NCI-H1930 (cell line): ENCODE measurements at places on chromosomes 7 and 10.

DNA sequence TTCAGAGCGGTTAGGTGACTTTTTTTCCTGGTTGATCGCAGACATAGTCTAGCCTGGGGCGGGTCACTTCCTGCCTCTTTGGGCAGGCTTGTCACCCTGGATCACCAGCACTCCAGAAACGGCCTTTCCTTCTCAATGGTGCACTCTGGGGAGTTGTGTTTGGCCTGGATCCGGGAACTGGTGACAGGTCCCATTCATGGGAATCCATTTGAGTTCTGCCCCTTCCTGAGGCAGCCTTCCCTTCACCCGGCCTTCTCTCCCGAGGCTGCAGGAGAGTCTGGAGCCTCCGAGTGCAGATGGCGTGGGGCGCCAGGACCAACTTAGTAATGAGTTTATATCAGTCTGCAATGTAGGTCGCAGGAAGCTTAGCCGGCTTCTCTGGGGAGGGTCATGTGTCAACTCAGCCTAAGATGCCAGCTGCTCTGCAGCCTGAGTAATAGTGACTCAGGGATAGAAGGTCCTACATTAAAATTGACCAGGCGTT lies 54.2 kb downstream of the TACR2 start:
- DNase-seq: no peak

DNA sequence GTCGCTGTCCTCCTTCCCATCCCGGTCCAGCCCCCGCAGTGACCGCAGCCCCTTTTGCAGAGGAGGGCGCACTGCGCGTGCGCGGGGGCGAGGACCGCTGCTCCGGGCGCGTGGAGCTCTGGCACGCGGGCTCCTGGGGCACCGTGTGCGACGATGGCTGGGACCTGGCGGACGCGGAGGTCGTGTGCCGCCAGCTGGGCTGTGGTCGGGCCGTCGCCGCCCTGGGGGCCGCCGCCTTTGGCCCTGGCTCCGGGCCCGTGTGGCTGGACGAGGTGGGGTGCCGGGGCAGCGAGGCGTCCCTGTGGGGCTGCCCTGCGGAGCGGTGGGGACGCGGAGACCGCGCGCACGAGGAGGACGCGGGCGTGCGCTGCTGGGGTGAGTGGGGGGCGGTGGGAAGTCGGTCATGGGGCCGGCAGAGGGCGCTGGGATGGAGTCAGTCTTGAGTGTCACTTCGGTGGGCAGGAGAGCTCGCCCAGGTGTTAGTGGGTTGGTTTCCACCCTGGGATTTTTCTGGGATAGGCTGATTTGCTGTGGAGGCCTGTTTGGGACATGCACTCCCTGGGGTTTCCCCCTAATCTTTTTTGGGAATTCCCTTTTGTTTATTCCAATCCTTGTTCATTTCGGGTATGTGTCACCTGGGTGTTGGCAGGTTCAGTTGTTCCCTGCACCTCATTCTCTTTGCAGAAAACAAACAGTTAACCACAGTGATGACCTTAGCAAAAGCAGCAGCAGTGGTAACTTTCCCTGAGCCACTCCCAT lies 11.6 kb downstream of the SCART1 start:
- DNase-seq: no peak

- DNase-seq: no peak
Measured at GRCh38 chr7:3302681-3303320, 1.7 kb downstream of the SDK1 start.

- DNase-seq: no peak
Measured at GRCh38 chr7:12296051-12296570, 85.0 kb downstream of the TMEM106B start.

DNA sequence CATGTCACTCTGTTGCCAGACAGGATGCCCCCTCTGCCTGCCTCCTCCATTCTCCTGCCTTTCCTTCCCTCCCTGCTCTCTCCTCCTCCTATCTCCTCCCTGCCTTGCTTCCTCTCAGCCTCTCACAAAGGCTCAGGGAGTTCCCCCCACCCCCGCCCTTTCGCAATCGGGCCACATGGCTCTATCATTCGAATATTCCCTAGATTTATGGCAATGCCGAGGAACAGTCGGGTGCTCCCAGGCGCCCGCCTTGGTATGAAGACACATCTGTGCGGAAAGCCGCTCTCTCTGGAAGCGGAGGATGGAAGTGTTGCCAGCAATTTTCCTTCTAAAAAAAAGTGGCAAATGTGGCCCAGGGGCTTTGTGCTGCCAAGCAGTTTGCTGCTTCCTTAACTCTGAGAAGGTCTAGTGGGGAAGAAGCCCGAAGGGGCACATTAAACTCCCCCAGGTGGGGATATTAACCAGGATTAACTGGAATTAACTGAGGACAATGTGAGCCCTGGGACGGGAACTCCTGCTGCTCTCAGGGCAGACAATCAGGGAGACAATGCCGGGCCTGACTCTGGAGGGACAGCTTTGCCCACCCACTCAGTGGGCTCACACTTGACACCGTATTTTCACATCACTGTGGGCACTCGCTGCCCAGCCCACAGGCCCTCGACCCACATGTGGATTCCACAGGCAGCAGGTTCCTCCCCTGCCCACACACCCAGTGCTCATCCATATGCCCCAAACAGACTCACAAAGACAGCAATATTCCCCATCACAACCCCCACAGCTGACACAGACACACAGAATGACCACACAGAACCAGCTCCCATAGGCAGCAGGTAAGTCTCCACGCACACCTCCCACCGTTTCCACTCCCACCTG lies 88.4 kb upstream of the SMNDC1 start:
- no peak for DNase-seq

DNA sequence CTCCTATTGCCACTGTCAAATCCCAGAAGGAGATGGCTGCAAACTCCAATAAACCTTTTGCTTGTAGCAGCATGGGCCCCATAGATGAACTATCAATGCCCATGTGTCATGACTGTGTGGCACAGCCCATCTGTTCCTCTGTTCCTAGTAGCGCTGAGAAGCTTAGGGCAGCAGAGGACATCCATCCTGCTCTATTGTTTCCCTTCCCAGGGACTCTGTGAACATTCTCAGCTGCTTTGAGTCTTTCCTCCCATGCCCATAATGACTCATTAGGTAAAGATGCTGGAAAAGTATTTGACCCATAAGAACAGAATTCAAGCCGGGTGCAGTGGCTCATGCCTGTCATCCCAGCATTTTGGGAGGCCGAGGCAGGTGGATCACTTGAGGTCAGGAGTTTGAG lies 28.3 kb downstream of the STMP1 start:
- DNase-seq: no peak

- DNase-seq: no peak
Measured at GRCh38 chr7:64433590-64433989, 119.8 kb downstream of the ZNF736 start.

GRCh38 chr7:111408724-111409123 lies 153.6 kb downstream of the IMMP2L start:
- DNase-seq: no peak

- no peak for DNase-seq
Measured at GRCh38 chr10:18213271-18213670, 73.0 kb downstream of the CACNB2 start.
